ENCODE measurements at places on chromosomes 4 and X. TPM values are rescaled to one million over a fixed set of nuclear protein-coding genes. Genes with fewer than 3 reads are reported as not detected.

TBC1D19 gene
- 3.5 TPM for total RNA-seq

MGARP gene
- 2.8 TPM for total RNA-seq

CLDN34 gene
- total RNA-seq, result not detected

DNA sequence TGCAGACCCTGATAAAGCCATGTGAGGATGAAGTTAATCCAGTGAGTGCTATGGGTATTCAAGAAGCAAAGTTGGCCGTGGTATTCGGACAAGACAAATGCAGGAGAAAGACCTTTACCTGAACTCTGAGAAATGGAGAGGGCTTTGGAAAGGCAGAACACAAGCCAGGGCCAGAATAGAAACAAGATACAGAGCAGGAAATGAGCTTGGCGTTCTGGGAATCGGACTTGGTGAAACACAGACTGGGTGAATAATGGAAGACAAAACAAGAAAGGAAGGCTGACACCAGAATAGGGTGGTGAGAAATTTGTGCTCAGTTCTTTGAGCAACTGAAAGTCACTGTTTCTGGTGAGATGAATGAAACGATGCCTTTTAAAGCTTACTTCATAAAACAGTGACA lies 83.3 kb downstream of the VEGFC start:
- DNase-seq, result no peak

- no peak for DNase-seq
These were observed 263.6 kb downstream of the DCTD start for GRCh38 chr4:182653596-182653995.

- DNase-seq, result no peak
These were observed 55.5 kb downstream of the PSAPL1 start for GRCh38 chr4:7379186-7379585.

GRCh38 chr4:140239311-140239710 lies 85.3 kb upstream of the MAML3 start:
- no peak for DNase-seq

- no peak for DNase-seq
These were observed 1049.8 kb upstream of the GRIA3 start for GRCh38 chrX:122134291-122134690.

DNA sequence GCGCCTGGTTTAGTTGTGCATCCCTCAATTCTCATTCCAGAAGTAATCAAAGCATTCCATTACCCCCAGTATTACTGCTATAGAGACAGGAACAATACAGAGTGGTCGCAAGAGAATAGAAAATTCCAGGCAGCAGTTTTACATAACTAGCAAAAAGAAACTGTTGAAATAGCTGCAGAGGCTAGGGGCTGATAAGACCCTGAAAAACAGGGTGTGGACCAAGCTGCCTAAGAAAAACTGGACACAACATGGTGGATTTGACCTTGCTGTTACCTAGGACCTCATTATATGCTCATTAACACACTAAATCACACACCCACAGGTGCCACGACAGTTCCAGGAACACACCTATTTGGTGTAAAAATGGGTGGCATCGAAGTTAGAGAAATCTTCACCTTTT lies 15.4 kb downstream of the EPGN start:
- no peak for DNase-seq

- DNase-seq, result no peak
These were observed 10.8 kb upstream of the POLA1 start for GRCh38 chrX:24682739-24683432.

DNA sequence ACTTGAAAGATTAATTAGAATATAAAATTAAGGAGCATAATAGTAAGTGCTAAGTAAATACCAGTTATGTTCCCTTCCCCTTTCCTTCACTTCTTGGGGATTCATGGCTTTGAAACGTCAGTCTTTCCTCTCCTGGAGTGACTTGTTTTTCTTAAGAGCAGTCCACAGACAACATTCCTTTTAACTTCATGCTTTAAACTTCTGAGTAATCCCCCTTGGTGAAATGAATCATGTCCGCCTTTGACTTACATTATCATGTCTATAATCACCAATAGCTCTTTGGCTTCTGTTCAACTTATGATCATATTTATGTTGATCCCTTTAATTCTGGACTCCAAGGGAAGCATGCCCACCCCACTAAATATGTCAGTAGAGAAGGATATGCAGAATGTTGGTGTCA lies 1012.1 kb upstream of the SLIT2 start:
- no peak for DNase-seq

DNA sequence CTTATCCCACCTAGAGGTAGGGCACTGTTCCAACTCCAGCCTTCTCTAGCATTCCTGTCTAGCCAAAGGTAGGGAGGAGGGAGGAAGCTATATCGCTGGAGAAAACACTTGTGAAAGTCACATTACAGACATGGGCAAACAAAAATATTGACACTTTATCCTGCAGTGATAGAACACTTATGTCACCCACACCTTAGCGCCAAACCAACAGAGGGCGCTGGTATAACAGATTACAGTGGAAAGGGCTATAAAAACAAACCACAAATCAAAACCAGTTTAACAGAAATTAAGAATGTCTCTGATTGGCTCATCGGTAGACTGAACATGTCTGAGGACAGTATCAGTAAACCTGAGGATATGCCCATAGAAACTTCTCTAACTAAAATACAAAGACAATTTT lies 451.3 kb downstream of the TLL1 start:
- DNase-seq, result peak; percentile 63

DNA sequence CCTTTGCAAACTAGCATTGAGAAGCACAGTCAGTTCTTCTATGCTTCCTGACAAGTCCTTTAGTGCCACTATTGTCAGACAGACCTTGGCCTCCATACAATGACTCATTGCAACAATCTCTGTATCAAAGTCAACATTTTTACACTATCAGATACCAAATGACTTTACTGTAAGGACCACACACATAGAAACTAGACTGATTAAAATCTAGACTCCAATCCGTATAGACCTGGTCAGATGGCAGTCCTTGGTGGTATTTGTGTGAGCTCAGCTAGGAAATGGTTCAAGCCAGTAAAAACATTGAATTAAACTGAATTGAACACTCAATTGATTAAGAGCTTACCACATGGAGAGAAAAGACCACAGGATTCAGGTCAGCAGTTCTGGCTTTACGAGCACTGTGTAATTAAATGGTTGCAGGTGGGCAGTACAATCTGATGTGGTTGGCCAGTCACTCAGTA lies 549.8 kb upstream of the LCORL start:
- no peak for DNase-seq

GRCh38 chr4:161714931-161715330 lies 448.9 kb downstream of the FSTL5 start:
- DNase-seq, result no peak

DNA sequence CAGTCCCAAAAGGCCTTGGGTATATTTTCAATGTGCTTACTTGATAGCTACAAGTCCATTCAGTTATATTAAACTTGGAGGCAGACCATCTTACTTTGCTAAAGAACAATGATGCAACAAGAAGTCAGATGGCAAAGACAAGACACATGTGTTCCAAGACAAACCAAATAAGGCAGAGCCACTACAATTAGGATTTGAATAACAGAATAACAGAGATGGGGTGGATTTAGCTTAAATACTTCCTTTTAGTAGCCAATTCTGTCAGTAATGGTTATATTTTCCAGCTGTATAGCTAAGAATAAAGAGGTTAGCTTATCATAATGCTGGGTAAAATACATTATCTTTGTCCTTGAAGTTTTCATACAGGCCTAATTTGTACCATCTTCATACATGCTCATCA lies 37.7 kb upstream of the FRAS1 start:
- no peak for DNase-seq

DNA sequence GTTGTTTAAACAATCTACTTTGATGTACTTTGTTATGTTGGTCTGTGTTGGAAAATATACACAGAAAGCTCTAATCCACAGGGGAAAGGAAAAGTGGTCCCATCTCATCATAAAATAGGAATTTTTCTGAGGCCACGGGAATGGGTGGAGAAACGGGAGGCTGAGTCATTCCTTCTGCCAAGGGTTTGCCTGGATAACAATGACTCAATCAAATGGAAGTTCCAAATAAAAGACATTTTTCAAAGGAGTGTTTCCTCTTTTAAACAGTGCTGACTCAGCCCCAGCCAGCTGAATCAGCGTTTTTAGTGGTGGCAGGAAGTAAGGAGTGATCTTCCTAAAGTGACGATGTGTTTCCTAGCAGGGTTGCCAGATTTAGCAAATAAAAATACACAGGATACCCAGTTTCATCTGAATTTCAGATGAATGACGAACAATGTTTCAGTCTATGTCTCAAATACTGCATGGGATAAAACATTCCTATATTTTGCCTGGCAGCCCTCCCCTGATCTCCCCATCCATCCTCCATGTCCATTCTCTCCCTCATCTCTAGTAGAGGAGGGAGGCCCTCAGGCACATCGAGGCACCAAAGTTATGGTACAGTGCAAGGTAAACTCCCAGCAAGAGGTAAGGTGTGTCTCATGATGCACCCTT lies 345.4 kb upstream of the GATB start:
- DNase-seq, result no peak

- no peak for DNase-seq
These were observed 47.7 kb downstream of the EVC start for GRCh38 chr4:5758741-5759140.

DNA sequence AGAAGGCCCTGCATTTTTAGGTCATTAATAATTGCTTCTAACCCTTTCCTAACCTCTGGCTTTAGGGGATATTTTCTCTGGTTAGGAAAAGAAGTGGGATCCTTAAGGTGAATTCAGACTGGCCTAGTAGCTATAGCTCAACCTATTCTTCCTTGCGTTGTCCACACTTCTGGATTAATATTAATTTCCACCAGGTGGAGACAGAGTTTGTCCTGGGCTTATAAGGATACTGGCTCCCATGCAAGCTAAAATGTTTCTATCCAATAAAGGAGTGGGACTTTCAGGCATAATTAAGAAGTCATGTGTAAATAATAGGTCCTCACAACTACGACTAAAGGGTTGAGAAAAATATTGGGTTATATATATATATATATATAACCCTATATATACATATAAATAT lies 860.0 kb upstream of the POU3F4 start:
- DNase-seq, result no peak

Measured in H1 (cell line).